ENCODE measurements at places on chromosomes 12 and 14. TPM values are rescaled to one million over a fixed set of nuclear protein-coding genes. Genes with fewer than 3 reads are reported as not detected.

Gene SIX6
- total RNA-seq: not detected

DNA sequence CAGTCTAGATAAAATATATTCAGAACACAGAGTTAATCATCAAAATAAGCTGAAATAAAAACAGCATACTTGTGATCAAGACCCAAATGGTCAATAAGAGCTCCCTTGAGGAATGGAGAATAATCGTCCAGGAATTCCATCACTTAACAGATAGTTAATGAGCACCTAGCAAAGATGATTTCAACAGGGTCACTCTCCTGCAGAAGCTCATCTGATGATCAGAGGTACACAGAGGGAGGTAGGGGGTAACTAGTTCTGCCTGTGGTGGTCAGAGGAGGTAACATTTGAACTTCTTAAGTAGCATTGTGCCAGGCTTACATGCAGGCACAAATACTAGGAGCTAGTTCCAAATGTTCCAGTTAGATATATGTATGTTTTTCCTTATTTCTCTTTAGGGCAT is 9.5 kb downstream of the MED13L start:
- DNase-seq: no peak

DNA sequence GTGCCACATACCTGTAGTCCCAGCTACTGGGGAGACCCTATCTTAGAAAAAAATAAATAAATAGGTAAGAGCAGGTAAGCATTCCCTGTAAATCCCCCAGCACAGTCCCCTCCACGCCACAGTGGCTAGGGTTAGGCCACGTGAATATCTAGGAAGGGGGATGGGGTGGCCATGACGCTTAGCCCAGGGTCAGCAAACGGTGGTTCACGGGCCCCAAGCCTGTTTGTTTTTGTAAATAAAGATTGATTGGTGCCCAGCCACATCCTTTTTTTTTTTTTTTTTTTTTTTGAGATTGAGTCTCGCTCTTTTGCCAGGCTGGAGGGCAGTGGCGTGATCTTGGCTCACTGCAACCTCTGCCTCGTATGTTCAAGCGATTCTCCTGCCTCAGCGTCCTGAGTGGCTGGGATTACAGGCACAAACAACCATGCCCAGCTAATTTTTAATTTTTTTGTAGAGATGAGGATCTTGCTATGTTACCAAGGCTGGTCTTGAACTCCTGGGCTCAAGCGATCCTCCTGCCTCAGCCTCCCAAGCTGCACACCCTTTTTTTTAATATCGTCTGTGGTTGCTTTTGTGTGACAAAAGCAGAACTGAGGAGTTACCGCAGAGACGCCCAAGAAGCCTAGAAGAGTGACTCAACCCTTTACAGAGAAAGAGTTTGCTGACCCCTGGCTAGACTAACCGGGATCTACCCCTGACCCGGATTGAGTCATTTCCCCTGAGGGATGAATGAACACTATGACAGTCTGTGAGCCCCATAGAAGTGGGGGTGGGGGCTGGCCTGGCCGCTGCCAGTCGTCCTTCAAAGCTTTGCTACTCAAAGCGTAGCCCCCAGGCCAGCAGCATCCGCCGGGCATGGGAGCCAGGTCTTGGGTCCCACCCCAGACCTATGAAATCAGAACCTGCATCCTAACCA is 113.7 kb upstream of the NCOR2 start:
- DNase-seq: peak; percentile 53

Gene TMEM229B
- total RNA-seq: 5.9 TPM

GRCh38 chr14:65237023-65237814 is 134.9 kb upstream of the MAX start:
- DNase-seq: no peak

- DNase-seq: no peak
Measured at GRCh38 chr14:87952307-87953094, 40.5 kb downstream of the GALC start.

DNA sequence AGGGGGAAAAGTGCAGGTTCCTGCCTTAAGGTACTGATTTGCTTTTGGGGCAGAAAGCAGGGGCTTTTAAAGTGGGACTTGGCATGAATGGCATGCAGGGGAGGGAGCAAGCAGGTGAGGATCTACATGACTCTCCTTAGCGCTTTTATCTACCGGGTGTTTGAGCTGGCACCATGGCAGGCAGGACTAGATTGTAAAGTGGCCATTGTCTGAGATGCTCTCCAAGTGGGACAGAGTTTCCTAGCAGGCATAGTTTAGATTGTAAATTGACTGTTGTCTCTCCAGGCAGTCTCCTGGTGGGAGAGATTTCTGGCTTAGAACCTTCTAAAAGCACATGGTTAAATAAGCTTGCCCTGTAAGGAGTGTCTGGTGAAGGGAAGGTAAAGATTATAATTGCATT is 5.3 kb upstream of the DICER1 start:
- no peak for DNase-seq

DNA sequence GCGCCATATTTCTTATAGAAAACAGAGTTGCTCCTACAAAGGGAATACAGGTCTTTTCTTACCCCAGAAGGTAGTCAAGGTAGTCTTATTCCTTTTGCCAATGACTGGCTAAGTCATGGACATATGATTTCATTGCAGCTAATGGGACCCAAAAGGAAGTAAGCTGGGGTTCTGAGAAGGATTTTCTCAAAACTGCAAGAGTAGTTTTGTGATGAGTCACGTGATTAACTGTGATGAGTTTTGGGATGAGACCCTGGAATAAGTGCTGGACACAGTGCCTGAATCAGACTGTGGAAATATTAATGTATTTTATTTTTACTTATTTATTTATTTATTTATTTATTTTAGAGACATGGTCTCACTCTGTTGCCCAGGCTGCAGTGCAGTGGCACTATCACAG is 13.4 kb upstream of the NIN start:
- DNase-seq: no peak

Gene TMEM132D
- 0.19 TPM for total RNA-seq

- DNase-seq: no peak
Measured at GRCh38 chr12:65596514-65597091, 227.7 kb upstream of the HMGA2 start.

- no peak for DNase-seq
Measured at GRCh38 chr12:106985479-106985878, 1.5 kb downstream of the MTERF2 start.

DNA sequence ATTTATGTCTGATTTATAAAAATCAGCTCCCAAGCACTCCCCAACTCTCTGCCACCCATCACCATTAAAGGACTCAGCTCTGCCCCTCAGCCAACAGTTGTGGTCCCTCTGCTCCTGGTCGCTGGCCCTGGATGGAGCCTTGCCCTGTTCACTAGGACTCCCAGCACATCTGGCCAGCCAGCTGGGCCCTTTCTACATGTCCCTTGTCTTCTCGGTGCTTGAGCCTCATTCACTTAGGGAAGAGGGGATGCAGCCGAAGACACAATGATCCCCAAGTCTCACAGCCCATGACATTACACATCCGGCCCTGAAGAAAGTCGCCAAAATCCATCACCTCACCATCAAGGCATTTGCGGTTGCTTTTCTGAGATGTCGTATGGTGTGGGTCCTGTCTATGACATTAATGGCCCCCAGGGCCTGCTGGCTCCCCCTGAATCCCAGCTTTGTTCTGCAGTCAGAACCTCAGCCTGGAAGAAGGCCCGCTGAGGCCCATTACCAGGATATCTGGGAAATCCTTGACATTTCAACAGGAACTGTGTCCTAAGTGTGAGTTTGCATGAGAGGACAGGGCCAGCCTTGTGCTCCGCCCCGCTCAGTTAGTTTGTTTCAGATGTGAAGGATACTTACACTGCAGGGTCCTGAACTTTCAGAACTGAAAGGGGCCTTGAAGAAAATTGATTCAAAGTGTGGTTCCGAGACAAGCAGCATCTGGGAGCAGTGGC is 19.1 kb downstream of the TSPAN11 start:
- DNase-seq: no peak

GRCh38 chr12:110688446-110689280 is at the start of gene HVCN1:
HVCN1 (minus strand) TSS chr12:110689115; CDS start chr12:110683245, 5,870 bp downstream.
- DNase-seq: no peak

DNA sequence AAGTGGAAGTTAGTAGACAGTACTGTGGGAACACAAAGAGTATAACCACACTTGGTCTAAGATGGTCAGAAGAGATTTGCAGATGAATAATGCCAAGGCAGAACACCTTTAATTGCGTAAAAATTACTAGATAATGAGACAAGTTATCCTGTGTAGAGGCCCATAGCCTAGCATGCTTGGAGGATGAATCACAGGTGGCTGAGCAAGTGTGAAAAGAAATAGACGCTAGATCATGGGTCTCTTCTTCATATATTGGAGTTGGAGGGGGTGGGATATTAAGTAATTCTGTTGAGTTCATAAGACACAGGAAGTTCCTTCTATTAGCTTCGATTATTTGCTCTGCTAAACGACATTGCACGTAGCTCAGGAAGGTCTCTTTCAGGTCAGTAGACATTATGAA is 454.3 kb upstream of the LMO3 start:
- no peak for DNase-seq

GRCh38 chr12:4135919-4136605 is 137.5 kb upstream of the CCND2 start:
- DNase-seq: peak; percentile 14

- no peak for DNase-seq
Measured at GRCh38 chr12:45671254-45671653, 58.3 kb upstream of the ARID2 start.

DNA sequence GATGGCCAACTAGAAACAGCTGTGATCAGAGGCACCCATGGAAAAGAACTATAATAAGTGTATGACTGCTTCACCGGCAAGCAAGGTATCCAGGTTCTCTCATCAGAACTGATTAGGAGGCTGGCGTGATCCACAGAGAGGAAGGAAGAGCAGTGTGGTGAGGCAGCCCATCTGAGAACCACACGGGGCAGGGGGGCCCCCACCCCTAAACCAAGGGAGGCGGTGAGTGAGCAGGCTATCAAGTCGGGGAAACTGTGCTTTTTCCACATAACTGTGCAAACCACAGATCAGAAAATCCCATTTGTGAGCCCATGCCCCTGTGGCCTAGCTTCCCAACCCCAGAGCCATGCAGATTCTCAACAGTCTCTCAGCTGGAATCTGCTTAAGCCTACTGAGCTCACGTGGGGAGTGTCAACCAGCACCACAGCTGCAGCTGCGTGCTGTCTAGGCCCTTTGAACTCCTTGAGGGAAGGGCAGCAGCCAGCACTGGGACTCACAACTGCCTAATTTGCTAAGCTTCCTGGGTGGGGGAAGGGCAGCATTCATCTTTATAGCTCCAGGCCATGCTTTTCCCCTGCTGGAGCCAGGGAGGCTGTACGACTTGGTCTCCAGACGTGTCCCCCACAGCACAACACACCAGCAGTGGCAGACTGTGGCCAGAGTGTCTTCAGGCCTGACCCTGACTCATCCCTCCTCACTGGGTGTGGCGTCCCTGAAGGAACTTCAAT is 444.4 kb upstream of the ATP2B1 start:
- peak; percentile 2 for DNase-seq

- no peak for DNase-seq
Measured at GRCh38 chr12:57151741-57152630, 4.6 kb upstream of the LRP1-AS start.

Gene ARHGEF25
- 43.8 TPM for total RNA-seq

GRCh38 chr12:78204926-78205325 is 374.2 kb downstream of the NAV3 start:
- DNase-seq: no peak

Data from neural crest cell (in vitro differentiated cells).